ENCODE measurements at places on chromosomes 12 and 14.
A peak's percentile ranks its signal among the peaks of the same experiment; 100 is the strongest.

DNA sequence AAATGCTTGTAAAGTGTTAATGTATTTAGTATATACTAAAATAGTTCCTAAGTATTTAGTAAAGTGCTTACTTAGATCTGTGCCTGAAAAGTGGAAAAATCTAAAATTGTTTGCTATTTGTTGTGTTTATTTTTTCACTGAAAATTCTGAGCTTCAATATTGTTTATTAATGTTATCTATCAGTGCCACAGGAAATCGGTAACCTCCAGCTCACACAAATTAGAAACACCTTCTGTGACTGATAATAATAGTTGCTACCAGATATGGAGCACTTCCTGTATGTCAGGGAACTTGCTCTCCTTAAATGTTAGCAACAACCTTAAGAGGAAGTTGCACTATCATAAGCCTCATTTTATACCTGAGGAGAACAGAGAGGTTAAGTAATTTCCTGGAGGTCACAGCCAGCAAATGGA is 723 bp upstream of the LRP10 start:
- no peak for DNase-seq

DNA sequence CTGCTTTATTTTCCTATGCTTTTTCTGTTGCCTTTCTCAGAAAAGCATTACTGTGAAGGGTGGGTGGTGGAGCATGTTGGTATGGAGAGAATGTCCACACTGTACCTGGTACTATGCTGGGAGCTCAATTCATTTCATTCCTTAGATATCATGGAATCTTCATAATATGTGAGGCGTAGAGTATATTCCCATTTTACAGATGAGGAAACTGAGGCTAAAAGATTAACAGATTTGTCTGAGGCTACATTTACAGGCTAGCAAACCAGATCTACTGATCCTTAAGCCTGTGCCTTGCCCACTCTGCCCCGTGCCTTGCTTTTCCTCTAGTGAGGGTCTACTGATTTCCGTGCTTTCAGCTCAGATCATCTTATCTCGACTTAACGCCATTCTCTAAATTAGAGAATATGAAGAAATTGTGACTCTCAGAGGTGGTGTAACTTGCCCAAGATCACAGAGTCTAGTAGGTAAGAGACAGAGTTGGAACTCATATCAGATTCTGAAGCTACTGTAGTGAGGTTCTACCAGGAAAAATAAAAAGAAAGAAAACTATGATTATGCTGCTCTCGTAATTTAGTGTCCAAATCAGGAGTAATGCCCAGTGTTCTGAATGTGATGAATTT is 5.5 kb downstream of the GLRX5 start:
- DNase-seq, result no peak

GRCh38 chr12:31315784-31316465 is 10.0 kb downstream of the SINHCAF start:
- DNase-seq, result no peak

GRCh38 chr12:43104494-43104893 is 447.5 kb downstream of the ADAMTS20 start:
- DNase-seq, result no peak

DNA sequence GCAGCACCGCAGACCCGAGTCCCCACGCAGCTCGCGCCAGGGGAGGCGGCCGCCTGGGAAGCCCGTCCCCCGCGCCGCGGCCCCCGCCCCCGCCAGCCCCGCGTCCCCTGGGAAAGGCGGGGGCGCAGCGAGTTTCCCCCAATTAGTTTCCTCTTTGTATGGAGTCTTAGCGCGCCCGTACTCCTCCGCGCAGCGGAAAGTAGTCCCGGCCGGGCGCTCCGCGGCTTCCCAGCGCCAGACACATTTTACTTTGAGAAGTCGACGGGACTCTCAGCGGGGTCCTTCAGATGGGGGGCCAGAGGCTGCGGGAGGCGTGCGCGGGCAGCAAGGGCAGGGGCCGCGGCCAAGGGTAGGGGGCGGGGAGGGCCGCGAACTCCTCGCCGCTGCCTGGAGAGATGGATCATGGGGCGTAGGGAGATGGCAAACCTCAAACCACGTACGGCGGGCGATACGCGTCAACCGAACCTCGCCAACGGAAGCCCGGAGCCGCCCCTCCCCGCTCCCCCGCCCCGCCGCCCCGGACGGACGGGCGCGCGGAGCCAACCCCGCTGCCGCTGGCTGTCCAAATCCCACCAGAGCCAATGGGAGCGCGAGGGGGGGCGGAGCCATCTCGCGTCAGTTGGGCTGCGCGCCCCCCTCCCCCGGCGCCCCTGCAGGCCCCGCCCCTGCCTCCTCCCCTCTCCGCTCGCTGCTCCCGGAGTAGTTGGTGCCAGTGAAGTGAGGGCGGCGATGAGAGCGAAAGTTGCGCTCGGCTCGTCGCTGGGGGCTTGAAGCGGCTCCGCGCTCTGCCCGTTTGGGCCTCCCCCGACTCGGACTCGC is at the start of gene RCOR1:
TSS of gene RCOR1 (plus strand) at position 706 of the 819 bp plus-strand sequence. CDS start 238 bp downstream, outside the sequence.
- DNase-seq, result peak; percentile 98

GRCh38 chr14:95526483-95527386 is 8.1 kb upstream of the GLRX5 start:
- no peak for DNase-seq

GRCh38 chr12:125434936-125435443 is 369.8 kb downstream of the AACS start:
- no peak for DNase-seq

DNA sequence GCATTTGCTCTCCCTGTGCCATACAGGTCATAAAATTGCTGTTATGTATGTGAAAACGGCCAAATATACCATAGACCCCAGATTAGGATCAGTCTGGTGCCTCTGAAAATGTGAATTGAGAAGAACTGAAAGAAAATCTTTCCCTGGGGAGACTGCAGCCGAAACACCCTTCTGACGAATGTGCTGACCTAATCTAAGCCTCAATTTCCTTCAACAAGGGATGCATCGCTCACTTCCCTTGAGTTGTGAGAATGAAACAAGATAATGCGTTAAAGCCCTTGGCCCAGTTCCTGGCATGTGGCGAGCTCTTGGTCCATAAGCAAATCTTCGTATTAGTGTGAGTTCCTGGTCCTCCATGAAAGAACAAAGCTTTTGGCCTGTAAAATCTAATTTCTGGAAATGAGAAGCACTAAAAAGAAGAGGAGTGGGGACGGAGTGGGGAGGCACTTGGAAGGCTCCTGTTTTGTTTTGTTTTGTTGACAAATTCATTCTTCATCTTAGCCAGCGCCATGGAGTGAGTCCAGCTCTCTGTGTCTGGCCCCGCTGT is 49.5 kb upstream of the RTRAF start:
- no peak for DNase-seq
